ENCODE measurements at places on chromosomes 2 and 18. TPM values are rescaled to one million over a fixed set of nuclear protein-coding genes. Genes with fewer than 3 reads are reported as not detected.

Gene XIRP2
- total RNA-seq = not detected

Gene CCDC148
- 0.39 TPM for total RNA-seq

Gene NT5DC4
- not detected for total RNA-seq

Gene TRABD2A
- 9.7 TPM for total RNA-seq

Gene UPP2
- total RNA-seq = not detected

Gene CTAGE1
- not detected for total RNA-seq

Gene PTPRM
- 34.1 TPM for total RNA-seq

Gene IL1RL2
- total RNA-seq = not detected

Gene RBM45
- total RNA-seq = 11.1 TPM

Gene DPYSL5
- total RNA-seq = 6.8 TPM

Gene TUBA4B
- 0.35 TPM for total RNA-seq

Gene SIX3
- total RNA-seq = 0.58 TPM

Gene FAM237A
- total RNA-seq = not detected

Gene ALK
- total RNA-seq = not detected

Gene PASK
- 8.7 TPM for total RNA-seq

Gene ALLC
- 0.06 TPM for total RNA-seq

Gene DSG4
- not detected for total RNA-seq

Gene HOXD12
- total RNA-seq = not detected

Gene VAMP8
- total RNA-seq = 15.2 TPM

Gene MBD2
- total RNA-seq = 57.5 TPM

Gene ABCB11
- 0.01 TPM for total RNA-seq

Gene SERPINB10
- not detected for total RNA-seq

Gene MAPRE2
- 14.3 TPM for total RNA-seq

Gene CDK15
- total RNA-seq = not detected

Gene ADD2
- 28.7 TPM for total RNA-seq

Gene C2orf66
- 0.06 TPM for total RNA-seq

Gene IL36B
- 0.09 TPM for total RNA-seq

Gene OXER1
- total RNA-seq = not detected

Gene MYCN
- total RNA-seq = not detected

Gene RTP5
- total RNA-seq = not detected

Gene AKAIN1
- total RNA-seq = not detected
